Neural progenitor cell (in vitro differentiated cells): ENCODE measurements at places on chromosomes 16 and 17.

- no peak for DNase-seq
Measured at GRCh38 chr16:1401061-1401757, 13.3 kb downstream of the UNKL start.

- DNase-seq, result no peak
Measured at GRCh38 chr17:69810326-69810965, 264.6 kb upstream of the KCNJ16 start.

DNA sequence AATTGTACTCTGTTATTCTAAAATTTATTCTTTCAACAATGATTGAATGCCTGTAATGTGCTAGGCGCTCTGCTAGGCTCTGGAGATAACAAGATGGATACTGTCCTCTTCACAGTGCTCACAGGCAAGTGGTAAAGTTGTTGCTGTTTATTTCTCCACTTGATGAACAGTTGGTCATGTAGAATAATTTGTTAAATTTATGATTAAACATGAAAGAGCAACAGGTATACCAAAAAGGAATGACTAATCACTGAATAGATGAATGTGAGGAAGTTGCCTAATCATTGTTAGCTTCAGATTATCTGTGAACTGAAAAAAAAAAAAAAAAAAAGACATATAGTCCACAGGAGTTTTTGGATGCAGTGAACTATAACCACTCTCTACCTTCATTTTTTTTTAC is 62.3 kb downstream of the NFATC3 start:
- DNase-seq, result no peak

DNA sequence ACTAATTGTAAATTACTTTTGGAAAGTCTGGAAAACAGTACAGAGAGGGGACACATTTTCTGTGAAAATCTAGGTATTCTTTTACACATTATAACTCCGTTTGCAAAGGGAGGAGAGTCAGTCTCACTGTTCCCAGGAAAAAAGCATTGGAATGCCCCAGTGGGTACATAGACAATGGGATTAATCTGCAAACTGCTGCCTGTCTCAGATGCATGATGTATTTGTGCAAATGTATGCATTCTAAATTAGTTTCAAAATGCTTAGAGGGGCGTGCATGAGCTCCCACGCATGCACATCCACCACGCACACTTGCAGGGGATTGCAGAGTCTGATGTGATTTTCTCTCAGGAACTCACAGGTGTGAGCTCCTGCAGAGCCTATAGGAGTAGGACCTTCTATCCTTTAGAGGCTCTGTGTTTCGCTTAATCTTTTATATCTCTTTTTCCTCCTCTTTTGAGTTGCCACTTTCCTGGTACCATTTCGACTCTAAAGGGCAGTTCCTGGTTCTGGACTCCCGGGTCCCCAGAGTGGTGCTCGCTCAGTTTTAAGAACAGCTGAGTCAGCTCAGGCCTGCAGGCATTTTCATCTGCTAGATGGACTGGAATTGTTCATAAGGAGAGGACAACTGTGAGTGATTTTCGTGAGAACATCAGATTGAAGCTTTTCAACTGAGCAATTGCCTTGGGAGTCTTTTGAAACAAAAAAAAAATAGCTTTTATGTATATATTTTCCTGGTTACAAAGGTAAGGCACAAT is 1.1 kb downstream of the BCO1 start:
- peak; percentile 47 for DNase-seq

DNA sequence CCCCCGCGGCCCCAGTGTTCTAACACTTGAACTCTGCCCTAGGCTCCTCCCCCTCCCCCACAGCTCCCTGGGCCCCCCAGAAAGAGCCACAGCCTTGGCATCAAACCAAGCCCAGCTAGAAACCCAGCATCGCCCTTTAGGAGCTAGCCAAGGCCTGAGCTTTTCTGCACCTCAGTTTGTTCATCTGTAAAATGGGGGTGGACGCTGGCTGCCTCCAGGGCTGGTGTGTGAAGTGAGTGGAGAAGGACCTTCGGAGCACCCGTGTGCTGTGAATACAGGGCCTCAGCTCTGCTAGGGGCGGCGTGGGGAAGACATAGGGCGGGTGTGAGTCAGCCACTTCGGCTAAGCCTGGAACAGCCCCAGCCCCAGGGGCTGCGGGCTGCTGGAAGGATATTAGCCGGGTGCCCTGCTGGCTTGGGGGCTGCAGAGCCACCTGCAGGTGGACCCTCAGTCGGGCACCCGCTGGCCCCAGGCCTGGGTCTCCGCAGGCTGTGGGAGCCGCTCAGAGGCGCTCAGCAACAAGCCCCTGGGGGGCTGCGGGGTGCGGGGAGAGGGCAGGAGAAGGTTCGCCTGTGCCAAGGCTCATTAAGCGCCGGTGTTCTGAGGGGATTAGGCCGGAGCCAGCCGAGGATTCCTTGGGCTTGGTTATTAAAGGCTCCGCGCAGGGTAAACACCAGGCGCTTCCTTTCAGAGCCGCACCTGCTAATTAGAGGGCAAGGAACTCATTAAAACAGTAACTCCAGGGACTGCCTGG is 217.0 kb upstream of the CIBAR2 start:
- DNase-seq, result peak; percentile 97

- peak; percentile 43 for DNase-seq
Measured at GRCh38 chr16:89048090-89048725, 45.4 kb upstream of the ACSF3 start.

DNA sequence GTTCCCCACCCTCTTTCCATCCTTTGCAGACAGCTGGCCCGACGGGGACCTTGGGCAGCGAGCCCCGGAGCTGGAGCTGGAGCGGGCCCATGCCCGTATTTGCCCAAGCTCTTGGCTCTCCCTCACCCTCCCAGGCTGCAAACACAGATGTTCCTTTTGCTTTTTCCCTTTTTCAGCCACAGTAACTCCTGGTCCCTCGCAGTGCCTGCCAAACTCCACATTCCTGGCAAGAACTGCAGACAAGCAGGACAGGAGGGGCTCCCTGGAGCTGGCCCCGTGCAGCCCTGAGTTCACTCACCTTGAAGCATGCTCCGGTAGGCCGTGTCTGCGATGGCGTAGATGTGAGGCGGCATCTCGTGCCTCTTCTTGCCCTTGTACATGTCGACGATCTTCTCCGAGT is 33.9 kb downstream of the MYH11 start:
- DNase-seq, result no peak

DNA sequence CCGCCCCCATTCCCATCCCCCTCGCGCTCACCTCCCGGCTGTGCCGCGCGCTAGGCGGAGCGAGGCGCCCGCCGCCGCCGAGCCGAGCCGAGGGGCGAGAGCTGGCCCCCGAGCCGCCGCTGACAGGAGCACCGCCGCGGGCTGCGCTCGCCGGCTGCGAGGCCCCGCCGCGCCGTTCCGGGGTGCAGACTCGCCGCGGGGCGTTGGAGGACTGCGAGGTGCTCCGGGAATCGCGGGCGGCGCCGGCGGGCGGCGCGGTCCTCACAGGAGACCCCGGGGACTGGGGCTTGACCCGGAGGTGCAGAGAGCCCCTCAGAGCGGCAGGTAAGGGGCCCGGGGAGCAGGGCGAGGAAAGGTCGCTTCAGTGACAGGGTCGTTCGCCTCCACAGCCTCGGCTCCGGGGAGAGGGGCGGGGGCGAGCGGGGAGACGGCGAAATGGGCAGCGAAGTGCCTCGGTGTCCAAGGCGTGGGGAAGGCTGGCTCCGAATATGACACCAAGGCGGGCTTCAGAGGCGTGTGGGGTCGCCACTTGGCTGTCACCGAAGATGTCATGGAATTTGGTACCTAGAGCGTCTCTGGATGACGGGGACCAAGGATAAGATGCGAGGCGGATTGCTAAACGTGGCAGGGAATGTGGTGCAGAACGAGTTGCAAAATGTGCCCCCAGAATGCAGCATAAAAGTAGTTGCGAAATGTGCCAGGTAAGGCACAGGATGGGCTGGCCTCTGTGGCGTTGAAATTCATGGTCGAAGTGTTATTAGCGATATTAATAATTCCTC is 580 bp downstream of the TANC2 start:
- DNase-seq, result peak; percentile 73

DNA sequence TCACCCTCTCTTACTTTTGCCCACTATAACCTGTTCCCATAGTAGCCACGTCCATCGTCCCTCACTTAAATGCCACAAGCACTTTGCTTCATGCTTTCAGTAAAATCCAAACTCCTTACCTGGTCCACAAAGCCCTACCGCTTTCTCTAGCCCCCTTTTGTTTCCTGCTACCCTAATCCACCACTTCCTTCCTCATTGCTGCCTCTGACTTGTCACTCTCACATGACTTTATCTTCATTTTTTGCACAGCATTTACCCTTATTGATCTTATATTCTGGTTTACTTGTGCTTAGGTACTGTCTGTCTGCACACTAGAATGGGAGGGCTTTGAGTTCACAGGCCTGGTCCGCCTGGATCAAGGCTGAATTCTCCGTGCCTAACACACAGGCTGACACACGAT is 340.0 kb downstream of the XYLT1 start:
- no peak for DNase-seq

GRCh38 chr17:77394540-77395295 is 253.9 kb downstream of the SEC14L1 start:
- DNase-seq, result peak; percentile 70

DNA sequence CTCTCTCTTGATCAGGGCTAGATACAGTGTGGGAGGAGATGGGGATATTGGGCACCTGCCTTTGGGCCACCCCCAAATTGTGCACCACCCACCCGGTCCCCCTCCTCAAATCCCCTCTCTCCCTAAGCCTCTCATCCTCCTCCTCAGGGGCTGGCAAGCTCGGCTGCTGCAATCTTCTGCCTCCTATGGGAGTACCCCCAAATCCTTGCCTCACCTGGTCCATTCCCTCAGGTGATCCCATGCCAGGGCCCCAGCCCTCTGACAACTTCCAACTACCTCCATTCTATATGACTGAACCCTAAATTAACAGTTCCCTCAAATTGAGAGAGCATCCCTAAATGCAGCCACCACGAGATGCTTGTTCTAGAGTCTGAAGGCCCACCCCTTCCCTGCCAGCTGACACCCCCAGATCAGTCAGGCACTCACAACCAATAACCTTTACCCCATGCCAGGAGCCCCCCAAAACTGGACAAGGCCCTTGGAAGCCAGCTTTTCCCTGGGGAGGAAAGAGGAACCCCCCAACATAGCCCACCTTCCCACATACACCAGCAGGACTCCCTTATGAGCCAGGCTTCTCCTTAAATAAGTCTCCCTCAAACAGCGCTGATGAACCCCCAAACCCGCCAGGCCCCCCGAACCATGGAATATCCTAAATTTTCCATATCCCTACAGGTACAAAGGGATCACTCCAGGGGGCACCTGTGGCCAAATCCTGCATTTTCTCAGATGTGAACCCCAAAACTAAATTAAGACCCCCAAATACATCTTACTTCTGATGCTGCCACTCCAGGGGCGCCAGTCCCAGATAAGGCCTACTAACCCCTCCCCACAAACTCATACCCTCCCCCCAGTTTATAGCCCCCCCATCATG is 3.2 kb downstream of the DLG4 start:
- no peak for DNase-seq

DNA sequence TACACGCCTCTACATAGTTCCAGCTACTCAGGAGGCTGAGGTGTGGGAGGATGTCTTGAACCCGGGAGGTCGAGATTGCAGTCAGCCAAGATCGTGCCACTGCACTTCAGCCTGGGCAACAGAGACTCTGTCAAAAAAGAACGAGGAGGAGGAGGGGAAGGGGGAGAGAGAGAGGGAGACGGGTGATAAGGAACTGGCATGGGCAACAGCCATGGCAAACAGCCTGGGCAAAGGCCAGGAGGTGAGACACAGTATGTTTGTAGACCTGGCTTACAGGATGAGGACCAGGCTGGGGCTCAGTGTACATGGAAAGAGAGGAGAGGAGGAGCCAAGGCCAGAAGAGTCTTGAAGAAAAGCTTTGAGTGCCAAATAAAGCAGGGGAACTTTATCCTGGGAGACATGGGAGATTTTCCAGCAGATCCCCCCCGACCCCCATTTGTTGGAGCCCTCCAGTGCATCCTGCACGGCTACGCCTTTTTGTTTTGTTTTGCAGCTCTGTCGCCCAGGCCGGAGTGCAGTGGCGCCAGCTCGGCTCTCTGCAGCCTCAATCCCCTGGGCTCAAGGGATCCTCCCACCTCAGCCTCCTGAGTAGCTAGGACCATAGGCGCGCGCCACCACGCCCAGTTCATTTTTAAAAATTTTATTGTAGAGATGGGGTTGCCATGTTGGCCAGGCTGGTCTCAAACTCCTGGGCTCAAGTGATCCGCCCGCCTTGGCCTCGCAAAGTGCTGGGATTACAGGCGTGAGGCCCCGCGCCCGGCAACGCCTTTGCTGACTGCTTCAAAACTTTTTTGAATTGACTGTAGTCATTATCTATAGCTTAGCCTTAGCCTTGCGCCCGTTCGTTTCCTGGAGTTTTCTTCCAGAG is 1.3 kb upstream of the ALKBH5 start:
- DNase-seq, result peak; percentile 46

- no peak for DNase-seq
Measured at GRCh38 chr17:21359483-21359840, 16.7 kb upstream of the KCNJ12 start.

DNA sequence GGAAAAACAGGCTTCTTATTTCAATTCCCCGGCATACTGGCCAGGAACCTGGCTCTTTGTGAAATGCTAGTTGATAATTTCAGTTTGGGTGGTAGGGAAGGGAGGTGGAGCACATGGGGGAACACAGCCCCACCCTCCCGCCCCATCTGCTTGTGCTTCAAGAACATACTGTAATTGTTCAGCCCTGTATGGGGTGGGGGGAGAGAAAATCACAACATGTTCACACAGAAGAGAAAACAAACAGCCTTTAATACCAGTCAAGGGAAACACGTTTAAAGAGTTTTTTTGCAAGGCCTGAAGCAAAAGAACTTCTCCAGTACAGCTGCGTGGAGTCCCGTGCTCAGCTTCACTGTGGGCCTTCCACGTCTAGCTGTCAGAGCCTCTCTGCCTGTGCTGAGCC is 59.7 kb downstream of the SHISA6 start:
- DNase-seq, result no peak

- peak; percentile 54 for DNase-seq
Measured at GRCh38 chr17:78953356-78954350, 26.1 kb downstream of the LGALS3BP start.

GRCh38 chr17:82894389-82894788 is 54.6 kb upstream of the ZNF750 start:
- no peak for DNase-seq

DNA sequence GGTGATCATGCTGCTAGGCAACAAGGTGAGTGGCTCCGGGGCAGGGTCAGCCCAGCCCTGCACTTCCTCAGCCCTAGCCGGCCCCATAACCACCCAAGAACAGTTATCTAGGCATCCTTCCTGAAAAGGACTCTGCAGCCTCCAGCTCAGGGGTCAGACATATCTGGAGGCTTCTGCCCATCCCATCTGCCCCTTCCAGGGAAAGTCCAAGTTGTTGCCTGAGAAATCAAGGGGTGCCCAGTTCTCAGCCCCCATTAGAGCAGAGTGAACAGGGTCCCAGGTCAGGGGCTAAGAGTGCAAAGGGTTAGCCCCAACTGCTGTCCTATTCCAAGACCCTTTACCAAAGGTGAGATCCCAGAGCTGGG is 4.1 kb upstream of the NHERF1 start:
- DNase-seq, result no peak

GRCh38 chr17:45302649-45303173 is 14.1 kb downstream of the MAP3K14 start:
- DNase-seq, result no peak

- DNase-seq, result no peak
Measured at GRCh38 chr17:20955427-20956323, 87.1 kb downstream of the USP22 start.
